ENCODE measurements at places on chromosomes 11 and 22.

DNA sequence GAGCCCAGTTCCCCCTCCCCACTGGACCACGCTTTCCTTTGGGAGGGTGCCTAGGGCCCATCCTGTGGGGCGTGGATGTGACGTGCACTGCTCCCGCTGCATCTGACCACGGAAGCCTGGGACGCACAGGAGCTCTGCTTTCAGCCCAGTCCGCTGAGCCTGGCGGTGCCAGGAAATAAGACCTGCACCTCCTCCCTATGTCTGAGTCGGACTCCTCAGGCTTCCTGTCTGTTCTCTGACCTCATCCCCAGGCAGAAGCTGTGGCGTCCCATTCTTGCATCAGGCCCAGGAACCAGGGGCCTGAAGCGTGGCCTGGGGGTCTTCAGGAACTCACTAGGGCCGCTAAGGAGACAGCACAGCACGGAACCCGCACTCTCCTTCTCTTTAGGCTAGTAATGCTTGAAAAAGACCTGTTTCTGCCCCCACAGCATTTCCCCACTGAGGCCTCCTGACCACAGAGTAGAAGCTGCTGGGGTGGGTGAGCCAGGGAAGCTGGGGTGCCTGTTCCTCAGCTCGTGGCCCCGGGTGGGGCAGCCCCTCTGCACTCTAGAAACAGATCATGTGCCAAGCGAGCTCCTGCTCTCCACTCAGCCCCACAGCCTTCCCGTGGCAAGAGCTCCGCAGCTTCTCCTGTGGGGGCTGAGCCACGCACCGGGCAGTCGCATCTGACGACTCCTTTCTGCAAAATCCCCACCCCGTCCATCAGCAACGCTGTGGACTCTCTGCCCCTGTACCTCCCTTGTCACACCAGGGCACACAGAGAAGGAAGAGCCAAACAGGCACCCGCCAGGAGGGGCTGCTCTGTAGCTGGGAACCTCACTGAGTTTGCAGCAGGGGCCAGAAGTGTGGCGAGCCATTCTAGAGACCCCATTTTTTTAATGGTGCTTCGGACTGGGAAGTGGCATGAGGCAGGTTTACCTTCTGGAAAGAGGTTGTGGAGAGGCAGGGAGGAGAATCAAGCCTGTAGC, 22.6 kb downstream of the MOV10L1 start:
- DNase-seq = no peak

DNA sequence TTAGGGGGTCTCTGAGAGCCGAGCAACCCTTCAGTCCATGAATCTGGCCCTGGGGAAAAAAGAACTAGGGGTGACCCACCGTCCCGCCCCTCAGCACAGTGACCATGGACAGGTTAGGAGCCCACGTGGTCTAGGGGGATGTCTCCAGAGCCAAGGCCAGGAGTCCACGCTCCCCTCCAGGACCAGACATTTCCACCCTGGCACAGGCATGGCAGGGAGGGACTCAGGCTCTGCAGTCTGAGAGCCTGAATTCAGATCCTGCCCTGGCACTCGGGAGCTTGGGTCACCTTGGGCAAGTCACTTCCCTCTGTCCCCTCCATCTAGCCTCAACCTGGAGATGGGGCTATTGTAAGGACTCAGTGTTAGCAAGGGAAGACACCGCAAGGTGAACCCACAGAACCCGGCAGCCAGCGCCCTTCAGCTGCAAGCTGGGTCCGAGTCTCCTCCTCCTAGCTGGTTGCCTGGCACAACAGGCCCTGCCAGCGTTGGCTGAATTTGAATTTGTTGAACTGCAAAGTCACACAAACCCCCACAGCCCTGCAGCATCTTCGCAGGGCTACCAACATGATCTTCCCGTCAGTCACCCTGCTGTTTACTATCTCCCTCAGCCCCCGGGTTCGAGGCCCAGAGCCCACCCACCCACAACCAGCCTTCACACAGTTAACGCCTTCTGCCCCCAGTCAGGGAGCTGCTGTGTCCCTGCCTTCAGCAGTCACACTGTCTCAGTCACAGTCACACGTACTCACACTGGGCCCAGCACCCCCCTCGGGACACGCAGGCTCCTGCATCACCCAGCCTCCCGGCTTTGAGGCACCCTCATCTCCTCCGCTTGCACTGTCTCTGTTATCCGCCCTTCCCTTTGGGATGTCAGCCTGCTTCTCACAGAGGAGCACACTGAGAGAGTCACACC, 603 bp upstream of the PDGFB start:
- no peak for DNase-seq

DNA sequence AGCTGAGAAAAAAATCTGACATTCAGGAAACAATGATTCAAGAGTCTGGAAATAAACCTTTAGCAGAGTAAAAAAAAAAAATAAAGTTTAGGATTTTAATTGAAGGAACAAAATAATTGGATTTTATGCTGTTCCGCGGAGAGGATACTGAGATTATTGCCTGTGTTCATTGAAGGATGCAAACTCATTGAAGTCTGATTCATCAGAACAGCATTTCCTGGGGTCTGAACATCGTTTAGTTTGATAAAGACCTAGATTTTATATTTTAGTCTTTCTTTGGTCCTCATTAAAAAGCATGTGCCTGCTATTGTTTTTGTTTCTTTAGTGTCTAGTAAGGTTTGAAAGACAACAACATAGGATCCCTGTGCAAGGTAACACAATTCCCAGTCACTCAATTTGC, 4.5 kb downstream of the TLCD5 start:
- DNase-seq = no peak

GRCh38 chr11:64185175-64185692, 737 bp upstream of the STIP1 start:
- DNase-seq = peak; percentile 55

DNA sequence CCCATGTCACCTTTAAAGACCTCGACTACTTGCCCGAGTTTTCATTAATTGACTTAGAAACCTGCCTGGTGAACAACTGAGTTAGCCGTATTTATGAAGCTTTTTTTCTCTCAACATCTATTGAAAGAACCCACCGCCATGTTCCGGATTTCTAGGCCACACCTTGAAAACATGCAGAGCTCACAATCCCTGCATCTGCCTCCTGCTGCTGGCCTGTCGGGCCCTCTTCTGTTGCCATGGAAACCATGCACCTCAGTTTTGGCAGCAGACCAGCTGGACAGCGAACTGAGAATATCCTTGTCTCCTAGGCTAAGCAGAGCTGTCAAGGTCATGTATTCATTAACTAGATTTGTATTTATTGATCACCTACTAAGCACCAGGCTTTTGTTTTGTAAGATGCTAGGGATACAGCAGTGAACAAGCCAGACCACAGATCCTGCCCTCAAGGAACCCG, 4.3 kb upstream of the PATZ1 start:
- DNase-seq = no peak

DNA sequence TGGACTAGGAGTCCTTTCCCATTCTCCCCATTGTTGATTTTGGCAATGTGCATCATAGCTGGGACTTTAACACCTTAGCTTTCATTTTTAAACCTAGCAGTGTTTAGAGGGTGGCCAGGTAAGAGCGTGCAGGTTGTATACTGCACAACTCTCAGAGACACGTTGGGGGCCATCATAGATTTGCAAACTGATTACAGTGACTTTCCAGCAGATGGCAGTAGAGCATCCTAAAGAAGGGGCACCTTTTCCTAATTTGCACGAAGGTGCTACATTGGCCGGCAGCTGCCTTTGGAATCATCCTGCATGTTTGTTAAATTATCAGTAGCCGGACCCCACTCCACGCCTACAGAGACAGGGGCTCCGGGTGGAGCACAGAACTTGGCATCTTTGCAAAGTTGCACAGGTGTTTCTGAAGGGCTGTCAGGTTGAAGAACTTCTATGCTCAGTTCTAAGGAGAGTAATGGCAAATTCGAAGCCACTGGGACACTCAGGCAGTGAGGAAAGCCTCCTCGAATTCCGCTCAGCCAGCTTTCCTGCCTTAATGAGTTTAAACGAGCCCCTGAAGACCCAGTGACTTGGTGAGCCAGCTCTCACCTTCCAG, 7.7 kb downstream of the LHFPL7 start:
- peak; percentile 45 for DNase-seq

DNA sequence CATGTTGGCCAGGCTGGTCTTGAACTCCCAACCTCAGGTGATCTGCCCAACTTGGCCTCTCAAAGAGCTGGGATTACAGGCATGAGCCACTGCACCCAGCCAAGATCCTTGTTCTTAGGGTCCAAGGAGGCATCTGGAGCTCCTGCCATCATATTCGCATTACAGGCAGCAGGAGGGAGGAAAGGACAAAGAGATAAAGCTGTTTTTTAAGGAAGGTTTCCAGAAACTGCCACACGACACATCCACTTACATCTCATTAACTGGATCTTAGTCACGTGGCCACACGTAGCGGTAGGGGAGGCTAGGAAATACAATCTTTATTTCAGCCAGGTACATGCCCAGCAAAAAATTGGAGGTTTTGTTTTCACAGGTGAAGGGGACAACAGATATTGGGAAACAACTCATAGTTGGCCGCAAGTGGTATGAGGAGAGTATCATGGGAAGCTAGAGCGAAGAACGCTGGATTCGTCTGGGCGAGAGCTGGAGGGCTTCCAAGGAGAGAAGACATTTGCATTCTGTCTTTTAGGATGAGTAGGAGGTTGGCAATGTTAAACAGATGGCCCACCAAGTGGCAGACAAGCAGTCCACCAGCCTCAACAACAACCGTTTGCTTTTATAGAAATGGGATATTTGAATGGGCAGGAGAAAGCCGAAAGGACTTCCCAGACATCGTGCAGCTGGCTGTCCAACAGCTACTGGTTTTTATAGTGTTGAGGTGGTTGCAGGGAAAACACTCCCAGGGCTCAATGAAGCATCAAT, 39.2 kb upstream of the DMC1 start:
- DNase-seq = no peak

- no peak for DNase-seq
These were observed 98.9 kb downstream of the CACNA1I start for GRCh38 chr22:39669432-39669831.

- no peak for DNase-seq
These were observed 517.9 kb upstream of the RAG2 start for GRCh38 chr11:37115963-37116362.

- DNase-seq = no peak
These were observed 2050.6 kb upstream of the RAG2 start for GRCh38 chr11:38648604-38649003.

DNA sequence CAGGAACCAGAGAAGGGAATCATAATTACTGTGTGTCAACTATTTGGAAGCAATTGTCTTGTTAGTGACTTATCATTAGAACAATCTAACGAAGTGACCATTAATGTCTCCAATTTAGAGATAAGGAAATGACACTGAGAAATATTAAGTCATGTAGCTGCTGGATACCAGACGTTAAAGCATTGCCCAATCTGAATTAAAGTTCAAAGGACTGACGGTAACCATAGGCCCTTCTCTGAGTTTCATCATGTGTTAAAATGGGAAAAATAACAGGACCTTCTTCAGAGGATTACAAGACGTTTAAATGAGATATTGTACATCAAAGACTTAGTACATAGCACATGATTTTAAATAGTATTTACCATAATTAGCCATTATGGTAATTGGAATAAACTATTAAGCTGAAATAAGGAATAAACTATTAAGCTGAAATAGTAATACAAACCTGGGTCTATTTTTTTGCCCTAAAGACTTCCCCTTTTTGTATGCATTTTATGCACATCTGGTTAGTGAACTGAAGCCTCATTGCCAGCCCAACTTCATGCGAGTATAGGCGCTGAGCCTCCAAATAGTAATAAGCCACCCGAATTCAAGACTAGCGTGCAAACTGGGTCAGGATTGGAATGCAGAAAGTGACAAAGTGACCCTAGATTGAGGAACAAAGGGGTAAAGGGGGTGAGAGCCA, 41.0 kb downstream of the GLYATL1 start:
- DNase-seq = no peak

DNA sequence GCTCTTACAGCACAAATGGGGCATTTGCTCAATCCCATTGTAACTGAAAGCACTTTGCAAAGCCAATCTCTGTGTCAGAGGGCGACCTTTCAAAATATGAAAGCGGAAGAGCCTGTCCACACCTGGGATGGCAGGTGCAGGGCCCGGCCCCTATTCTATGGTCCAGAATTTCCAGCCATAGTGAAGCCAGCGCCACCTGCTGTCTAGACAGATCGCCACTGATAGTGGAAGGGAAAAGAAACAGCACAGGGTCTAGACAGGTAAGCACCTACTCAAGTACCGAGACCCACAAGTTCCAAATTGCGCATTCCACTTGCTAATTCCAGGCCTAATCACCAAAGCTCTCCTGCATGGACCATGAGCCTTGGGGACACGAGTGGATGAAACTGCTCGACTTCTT, 141.4 kb downstream of the NTM start:
- peak; percentile 15 for DNase-seq

- DNase-seq = no peak
These were observed 363.1 kb downstream of the MN1 start for GRCh38 chr22:27438271-27438980.

GRCh38 chr22:22823131-22823810, 64.3 kb upstream of the IGLL5 start:
- DNase-seq = no peak

DNA sequence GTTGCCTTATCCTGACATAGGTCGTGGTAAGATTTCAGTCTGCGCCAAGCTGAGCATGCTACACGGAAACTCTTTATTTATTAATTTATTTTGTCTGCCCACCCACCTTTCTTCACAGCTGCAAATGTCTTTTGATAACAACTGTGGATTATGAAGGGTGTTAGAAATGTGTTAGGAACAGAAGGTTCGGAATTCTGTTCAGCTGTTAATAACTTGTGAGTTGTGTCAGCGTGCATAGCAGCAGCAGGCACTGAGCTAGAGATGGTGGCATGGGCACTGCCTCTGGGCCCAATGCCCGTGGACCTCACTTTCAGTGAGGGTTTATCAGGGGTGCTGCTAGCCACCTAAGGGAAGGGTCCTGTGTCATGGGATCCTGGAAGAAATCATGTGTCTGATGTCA, 162.5 kb upstream of the NTM start:
- DNase-seq = no peak

DNA sequence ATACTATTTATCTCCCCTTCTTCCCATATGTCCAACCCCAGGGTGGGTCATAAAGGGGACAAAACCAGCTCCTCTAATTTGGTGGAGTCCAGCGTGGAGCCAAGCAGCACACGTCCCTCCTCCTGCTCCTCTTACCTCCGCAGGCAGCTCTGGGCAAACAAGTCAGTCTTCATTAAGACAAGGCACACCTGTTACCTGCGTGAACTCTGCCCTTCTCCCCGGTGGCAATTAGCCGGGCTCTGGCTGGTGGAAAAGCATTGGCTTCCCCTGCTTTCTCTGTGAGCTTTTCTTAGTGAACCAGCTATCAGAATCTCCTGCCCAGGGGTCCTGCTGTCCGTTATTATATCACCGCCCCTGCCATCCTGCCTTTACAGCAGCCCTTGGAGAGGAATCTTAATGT, 418.7 kb upstream of the CADM1 start:
- no peak for DNase-seq

GRCh38 chr22:49763696-49764095, 64.0 kb downstream of the BRD1 start:
- DNase-seq = no peak
